Psoas muscle (tissue), 8 donors: ENCODE measurements at places on chromosomes 16 and 17. TPM values are rescaled to one million over a fixed set of nuclear protein-coding genes. Genes with fewer than 3 reads are reported as not detected.

The NXPH3 gene
- total RNA-seq = 0.54 TPM

The CTRB1 gene
- total RNA-seq = 3.9 TPM

The TEDC2 gene
- 1.1 TPM for total RNA-seq

The GP1BA gene
- not detected for total RNA-seq

The PSMC3IP gene
- total RNA-seq = 0.54 TPM

The TEX14 gene
- total RNA-seq = 0.14 TPM

The SDK2 gene
- 0.46 TPM for total RNA-seq

The SLC5A10 gene
- not detected for total RNA-seq

The NUBP2 gene
- 44.7 TPM for total RNA-seq

The MYH2 gene
- 1,903 TPM for total RNA-seq

The SEPTIN12 gene
- total RNA-seq = not detected

The IRX5 gene
- 1.5 TPM for total RNA-seq

The SMYD4 gene
- total RNA-seq = 16.1 TPM

The KRTAP4-9 gene
- not detected for total RNA-seq

The SOCS7 gene
- total RNA-seq = 25.1 TPM

DNA sequence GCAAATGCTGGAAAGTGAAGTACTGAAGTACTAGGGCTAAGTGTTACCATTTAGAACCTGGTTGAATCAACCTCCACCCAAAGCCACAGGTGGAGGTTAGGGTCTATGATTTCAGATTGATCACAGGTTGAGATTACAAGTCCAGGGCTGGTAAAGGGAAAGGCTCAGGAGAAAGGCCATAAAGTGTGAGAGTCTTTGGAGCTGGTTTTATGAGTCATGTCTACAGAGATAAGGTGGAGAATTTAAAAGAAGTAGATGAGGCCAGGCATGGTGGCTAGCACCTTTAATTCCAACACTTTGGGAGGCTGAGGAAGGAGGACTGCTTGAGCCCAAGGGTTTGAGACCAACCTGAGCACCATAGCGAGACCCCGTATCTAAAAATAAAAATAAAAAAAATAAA is 221.7 kb upstream of the CDH11 start:
- no peak overlapping the region for H3K27ac ChIP-seq
- DNase-seq = no peak
- no peaks in the 10 kb centered on the region for H3K36me3 ChIP-seq

DNA sequence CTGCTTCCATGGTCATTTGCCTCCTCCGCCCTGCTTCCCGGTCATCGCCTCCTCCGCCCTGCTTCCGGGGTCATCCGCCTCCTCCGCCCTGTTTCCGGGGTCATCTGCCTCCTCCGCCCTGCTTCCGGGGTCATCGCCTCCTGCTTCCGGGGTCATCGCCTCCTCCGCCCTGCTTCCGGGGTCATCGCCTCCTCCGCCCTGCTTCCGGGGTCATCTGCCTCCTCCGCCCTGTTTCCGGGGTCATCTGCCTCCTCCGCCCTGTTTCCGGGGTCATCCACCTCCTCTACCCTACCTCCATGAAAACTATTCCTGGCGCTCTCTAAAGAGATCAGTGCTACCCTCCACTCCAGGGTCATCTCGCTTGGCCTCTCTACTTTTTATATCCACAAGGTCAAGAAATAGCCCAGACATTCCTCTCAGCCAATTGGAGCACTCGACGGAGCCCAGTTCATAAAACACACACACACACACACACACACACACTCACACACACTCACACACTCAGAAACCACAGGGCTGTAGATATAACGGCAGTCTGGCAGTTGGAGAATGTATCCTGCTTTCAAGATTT is 44.8 kb downstream of the TRARG1 start:
- H3K36me3 ChIP-seq = no peaks in the 10 kb centered on the region
- H3K4me3 ChIP-seq = no peak overlapping the region
- no peaks in the 10 kb centered on the region for H3K27me3 ChIP-seq
- DNase-seq = no peak

- DNase-seq = no peak
- no peaks in the 10 kb centered on the region for H3K36me3 ChIP-seq
- peak overlapping the region; percentile 83 for H3K4me3 ChIP-seq
- no peaks in the 10 kb centered on the region for H3K27me3 ChIP-seq
- peak overlapping the region; percentile 83 for H3K27ac ChIP-seq
These were observed 892 bp downstream of the ABCC1 start for GRCh38 chr16:15950161-15950854.

DNA sequence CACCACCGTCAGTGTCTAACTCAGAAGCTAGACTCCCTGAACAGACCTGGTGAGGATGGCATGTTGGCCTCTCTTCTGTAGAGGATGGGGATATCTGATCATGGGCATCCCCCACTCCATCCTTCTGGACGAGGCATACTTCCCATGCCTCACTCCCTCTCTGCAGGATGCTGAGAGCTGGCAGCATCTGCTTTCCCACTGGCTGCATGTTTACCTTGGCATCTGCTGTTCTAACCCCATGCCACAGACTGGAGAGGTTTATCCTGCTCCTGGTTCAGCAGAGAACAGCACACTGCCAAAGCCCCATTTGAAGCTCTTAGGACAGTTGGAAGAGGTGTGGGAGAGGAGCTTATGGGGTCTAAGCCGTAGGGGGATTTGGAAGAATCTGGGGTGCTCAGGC is 46.0 kb downstream of the YPEL2 start:
- peak overlapping the region; percentile 92 for H3K27ac ChIP-seq
- no peak overlapping the region for H3K4me3 ChIP-seq
- H3K27me3 ChIP-seq = no peaks in the 10 kb centered on the region
- no peaks in the 10 kb centered on the region for H3K36me3 ChIP-seq
- DNase-seq = no peak

- no peak overlapping the region for H3K4me3 ChIP-seq
- DNase-seq = no peak
- no peaks in the 10 kb centered on the region for H3K36me3 ChIP-seq
- H3K27me3 ChIP-seq = no peaks in the 10 kb centered on the region
- no peak overlapping the region for H3K27ac ChIP-seq
These were observed 14.6 kb downstream of the GGA2 start for GRCh38 chr16:23495671-23496070.

GRCh38 chr17:19904924-19905323 is 37.2 kb upstream of the ULK2 start:
- DNase-seq = no peak
- H3K36me3 ChIP-seq = peaks cover 12% of the 10 kb centered on the region
- no peak overlapping the region for H3K4me3 ChIP-seq
- no peaks in the 10 kb centered on the region for H3K4me1 ChIP-seq
- H3K27me3 ChIP-seq = no peaks in the 10 kb centered on the region

GRCh38 chr16:68215302-68215701 is 20.6 kb downstream of the ESRP2 start:
- peaks cover 2% of the 10 kb centered on the region for H3K36me3 ChIP-seq
- no peak overlapping the region for H3K4me3 ChIP-seq
- peaks cover 6% of the 10 kb centered on the region for H3K4me1 ChIP-seq
- no peak overlapping the region for H3K27ac ChIP-seq
- no peaks in the 10 kb centered on the region for H3K27me3 ChIP-seq

GRCh38 chr17:8887301-8887700 is 19.8 kb upstream of the PIK3R6 start:
- no peaks in the 10 kb centered on the region for H3K36me3 ChIP-seq
- no peak overlapping the region for H3K4me3 ChIP-seq
- no peak for DNase-seq

DNA sequence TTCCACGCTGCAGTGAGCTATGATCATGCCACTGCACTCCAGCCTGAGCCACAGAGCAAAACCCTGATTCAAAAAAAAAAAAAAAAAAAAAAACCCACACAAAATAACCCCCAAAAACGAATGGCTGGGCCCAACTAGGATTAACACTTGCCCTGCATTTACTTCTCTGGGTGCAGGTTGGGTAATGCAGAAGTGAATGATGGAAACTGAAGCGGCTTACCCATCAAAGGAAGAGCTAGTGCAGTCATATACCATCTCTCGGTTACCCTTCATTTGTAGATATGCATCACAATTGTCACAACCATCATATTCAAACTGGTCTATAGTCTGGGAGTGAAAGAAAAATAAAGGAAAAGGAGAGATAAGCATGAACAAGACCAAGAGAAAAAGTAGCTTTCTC is 819 bp downstream of the SUPT4H1 start:
- H3K27ac ChIP-seq = no peak overlapping the region
- DNase-seq = no peak
- H3K27me3 ChIP-seq = no peaks in the 10 kb centered on the region

- DNase-seq = no peak
- H3K4me3 ChIP-seq = no peak overlapping the region
- H3K36me3 ChIP-seq = no peaks in the 10 kb centered on the region
- H3K27ac ChIP-seq = no peak overlapping the region
- H3K4me1 ChIP-seq = no peaks in the 10 kb centered on the region
These were observed 104.7 kb downstream of the MRM1 start for GRCh38 chr17:36705874-36706731.

DNA sequence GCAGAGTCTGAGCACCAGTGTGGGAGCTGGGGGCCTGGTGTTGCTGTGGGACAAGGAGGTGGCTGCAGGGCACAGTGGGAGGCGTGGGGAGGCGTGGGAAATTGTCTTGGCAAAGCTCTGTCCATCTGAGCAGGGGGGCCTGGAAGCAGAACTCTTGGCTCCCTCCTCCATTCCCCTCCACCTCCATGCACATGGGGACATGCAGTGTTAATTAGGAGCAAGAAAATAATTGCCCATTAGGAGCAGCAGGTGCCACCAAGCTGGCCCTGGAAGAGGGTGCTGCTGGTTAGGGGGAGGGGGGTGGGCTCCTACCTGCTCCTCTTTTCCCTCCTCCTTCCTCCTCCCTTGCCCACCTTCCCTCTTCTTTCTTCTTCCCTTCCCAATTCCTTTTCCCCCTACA is 4.5 kb downstream of the TTYH2 start:
- H3K27ac ChIP-seq = no peak overlapping the region
- peaks cover 11% of the 10 kb centered on the region for H3K4me1 ChIP-seq
- H3K4me3 ChIP-seq = no peak overlapping the region
- peaks cover 11% of the 10 kb centered on the region for H3K36me3 ChIP-seq
- H3K27me3 ChIP-seq = no peaks in the 10 kb centered on the region

GRCh38 chr16:11296706-11297491 is 15.8 kb upstream of the PRM1 start:
- peaks cover 12% of the 10 kb centered on the region for H3K4me1 ChIP-seq
- no peaks in the 10 kb centered on the region for H3K36me3 ChIP-seq
- H3K27ac ChIP-seq = peak overlapping the region; percentile 10
- no peaks in the 10 kb centered on the region for H3K27me3 ChIP-seq
- H3K4me3 ChIP-seq = peak overlapping the region; percentile 32

- no peaks in the 10 kb centered on the region for H3K4me1 ChIP-seq
- H3K4me3 ChIP-seq = no peak overlapping the region
- H3K36me3 ChIP-seq = no peaks in the 10 kb centered on the region
These were observed 65.8 kb downstream of the DHRS7C start for GRCh38 chr17:9725575-9725974.

DNA sequence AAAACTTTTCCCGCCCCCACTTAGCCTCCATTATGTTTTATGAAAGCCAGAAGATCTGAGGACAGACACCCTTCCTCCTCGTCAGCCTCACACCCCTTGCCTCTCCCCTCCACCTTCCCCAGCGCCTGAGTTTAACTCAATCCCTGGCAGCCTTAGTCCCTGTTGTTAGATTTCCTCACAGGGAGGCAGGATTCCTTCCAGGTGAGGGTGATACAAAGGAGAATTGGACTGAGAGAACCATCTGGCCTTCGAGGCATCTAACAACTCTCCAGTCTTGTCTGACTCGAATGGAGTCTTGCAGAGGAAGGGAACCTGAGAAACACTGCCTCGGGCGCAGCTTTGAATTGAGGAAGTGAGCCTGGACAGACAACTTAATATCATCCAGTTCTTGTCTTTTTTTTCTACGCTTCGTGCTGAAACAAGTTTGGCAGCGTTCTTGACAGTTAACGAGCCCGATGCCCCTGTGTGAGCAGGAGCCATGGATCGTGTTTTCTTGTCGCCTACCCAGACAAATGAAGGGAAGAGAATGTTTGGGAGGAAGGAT is 1.3 kb upstream of the ZNF768 start:
- H3K4me3 ChIP-seq = peak overlapping the region; percentile 93
- peaks cover 17% of the 10 kb centered on the region for H3K4me1 ChIP-seq
- peak overlapping the region; percentile 99 for H3K27ac ChIP-seq
- H3K36me3 ChIP-seq = peaks cover 35% of the 10 kb centered on the region

- H3K4me3 ChIP-seq = no peak overlapping the region
- H3K27me3 ChIP-seq = no peaks in the 10 kb centered on the region
- no peaks in the 10 kb centered on the region for H3K36me3 ChIP-seq
- no peak overlapping the region for H3K27ac ChIP-seq
These were observed 180.6 kb downstream of the COPRS start for GRCh38 chr17:31678431-31678830.

GRCh38 chr16:351804-352520 is 561 bp downstream of the AXIN1 start:
- DNase-seq = no peak
- no peaks in the 10 kb centered on the region for H3K27me3 ChIP-seq
- H3K4me3 ChIP-seq = peak overlapping the region; percentile 79
- peak overlapping the region; percentile 76 for H3K27ac ChIP-seq

DNA sequence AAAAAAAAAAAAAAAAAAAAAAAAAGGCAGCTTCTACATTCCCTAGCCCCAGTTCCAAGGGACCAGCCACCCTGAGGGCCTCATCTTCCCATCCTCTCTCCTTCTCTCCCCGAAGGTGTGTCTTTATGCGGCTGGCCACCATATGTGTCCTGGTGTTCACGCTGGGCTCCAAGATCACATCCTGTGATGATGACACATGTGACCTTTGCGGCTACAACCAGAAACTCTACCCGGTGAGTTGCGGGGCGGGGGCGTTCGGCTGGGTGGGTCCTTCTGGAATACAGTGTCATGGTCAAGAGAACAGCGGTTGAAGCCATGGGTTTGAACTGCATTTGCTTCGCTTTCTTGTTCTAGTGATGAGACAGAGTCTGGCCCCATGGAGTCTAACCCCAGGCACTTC is 22.6 kb upstream of the COQ7 start:
- H3K27ac ChIP-seq = no peak overlapping the region
- no peak overlapping the region for H3K4me3 ChIP-seq

DNA sequence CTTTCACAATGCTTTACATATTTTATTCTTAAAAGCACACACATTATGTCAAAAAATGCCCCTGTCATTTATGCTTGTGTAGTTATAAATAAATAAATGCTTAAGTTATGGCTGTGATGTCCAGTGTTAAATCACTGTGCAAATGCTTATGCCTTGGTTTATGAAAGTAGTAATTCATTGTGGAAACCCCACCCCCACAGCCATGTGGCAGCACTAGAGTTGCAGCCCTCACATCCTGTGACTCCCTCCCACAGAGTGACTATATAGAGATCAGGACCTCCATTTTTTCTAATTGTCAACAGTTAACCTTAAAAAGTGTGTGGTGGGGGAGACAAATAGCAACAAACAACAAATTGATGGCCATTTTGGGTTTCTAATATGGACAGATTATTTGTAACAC is 2.4 kb downstream of the SKAP1 start:
- H3K36me3 ChIP-seq = no peaks in the 10 kb centered on the region
- no peak overlapping the region for H3K4me3 ChIP-seq
- H3K27ac ChIP-seq = no peak overlapping the region
- H3K4me1 ChIP-seq = no peaks in the 10 kb centered on the region

DNA sequence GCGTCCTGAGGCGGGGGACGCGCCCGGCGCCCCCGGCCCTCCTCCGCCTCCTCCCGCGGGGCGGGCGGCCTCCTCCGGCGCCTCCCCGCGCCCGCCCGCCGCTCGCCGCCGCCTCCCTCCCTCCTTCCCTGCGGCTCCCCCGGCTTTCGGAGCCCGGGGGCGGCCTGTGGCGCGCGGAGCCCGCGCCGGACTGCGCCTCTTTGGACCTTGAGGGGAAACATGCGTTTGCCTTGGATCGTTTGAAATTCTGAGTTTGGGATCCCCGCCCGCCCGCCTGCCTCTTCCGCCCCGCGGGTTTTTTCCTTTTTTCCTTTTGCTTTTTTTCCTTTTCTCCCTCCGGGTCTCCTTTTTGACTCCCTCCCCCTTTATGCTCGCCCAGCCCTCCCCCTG is 390 bp downstream of the ZNRF1 start:
- no peaks in the 10 kb centered on the region for H3K36me3 ChIP-seq
- peak; percentile 69 for DNase-seq
- peak overlapping the region; percentile 84 for H3K27ac ChIP-seq
- H3K4me1 ChIP-seq = peaks cover 40% of the 10 kb centered on the region
- H3K4me3 ChIP-seq = peak overlapping the region; percentile 97
- no peaks in the 10 kb centered on the region for H3K27me3 ChIP-seq
